Epithelial cell of esophagus (primary cell): ENCODE measurements at places on chromosomes 12 and 14.
A peak's percentile ranks its signal among the peaks of the same experiment; 100 is the strongest.

- DNase-seq: no peak
These were observed 330.8 kb downstream of the IPO8 start for GRCh38 chr12:30364822-30365221.

DNA sequence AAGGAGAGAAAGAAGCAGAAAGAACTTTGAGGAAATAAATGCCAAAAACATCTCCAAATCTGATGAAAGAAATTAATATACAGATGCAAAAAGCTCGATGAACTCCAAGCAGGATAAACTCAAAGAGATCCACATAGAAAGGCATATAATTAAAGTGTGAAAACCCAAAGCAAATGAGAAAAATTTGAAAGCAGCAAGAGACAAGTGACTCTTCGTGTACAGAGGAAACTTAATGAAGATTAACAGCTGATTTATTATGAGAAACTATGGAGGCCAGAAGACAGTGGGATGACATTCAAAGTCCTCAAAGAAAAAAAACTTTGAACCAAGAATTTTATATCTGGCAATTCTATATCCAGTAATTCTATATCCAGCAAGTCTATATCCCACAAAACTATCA, 163.0 kb upstream of the TMCC3 start:
- no peak for DNase-seq

DNA sequence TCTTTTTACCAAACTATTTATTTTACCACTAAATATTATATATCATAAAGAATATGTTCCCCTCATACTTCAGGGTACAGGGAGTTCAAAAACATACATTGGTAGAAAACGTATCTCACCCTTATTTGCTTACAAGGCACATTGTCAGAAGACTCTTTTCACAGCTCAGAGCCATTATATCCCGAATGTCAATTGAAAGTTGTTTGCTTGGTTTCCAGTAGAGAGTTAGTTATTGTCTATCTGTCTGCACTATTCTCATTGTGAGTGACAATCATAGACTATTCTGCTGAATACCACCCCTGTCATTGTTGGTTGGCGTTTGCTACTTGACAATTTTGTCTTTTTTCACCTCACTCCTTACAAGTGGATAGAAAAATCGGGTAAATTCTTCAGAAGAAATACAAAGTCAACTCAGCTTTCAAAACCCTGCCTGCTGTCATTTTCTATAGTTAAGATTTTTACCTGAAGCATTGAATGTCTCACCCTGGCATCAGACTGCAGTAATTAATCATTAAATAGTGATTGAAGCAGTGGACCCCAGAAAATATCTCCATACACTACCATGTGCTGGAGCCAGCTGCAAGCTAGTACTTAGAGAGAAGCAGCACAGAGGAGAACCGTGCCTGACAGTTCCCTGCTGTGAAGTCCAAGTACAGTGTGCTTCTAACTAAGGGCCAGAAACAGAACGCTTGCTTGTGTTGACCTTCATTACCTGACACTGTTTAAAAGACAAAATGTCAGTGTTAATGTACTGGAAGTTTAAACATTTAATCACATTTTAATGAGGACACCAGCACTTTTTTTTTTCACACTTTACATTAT, 510.6 kb downstream of the RERGL start:
- no peak for DNase-seq

DNA sequence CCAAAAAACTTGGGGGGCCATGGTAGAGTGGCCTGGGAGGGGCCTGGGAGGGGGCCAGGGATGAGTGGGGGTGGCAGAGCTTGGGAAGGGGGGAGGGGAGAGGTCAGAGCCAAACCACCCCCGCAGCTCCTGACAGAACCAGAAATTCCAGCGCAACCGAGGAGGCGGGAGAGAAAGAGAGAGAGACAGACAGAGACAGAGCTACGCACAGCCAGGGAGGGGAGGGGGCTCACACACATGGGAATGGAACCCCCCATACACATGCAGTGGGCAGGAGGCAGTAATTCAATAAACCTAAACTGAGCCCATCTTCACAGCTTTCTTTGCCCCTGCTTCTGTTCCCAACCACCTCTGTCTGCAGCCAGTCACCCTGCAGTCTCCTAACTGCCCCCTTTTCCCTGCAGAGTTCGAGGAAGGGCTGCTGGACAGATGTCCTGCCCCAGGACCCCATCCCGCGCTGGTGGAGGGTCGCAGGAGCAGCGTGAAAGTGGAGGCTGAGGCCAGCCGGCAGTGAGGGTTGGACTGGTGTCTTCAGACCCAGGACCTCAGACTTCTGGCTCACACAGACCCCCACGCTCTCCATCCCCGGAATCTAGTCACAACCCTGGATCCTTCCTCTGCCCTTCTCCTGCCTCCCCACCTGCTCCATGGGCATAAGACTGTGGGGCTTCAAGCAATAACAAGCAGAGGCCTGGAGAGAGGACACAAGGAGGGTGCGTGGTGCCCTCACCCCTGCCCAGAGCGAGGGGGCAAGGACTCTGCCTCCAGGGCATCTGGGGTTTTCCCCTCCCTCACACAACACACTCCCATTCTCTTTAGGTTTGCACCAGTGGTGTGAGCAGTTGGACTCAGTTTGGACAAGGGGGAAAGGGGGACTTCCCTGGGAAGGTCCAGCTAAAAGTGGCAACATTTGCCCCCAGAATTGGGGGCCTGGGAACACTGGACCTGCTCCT, 5.6 kb downstream of the NAB2 start:
- no peak for DNase-seq

DNA sequence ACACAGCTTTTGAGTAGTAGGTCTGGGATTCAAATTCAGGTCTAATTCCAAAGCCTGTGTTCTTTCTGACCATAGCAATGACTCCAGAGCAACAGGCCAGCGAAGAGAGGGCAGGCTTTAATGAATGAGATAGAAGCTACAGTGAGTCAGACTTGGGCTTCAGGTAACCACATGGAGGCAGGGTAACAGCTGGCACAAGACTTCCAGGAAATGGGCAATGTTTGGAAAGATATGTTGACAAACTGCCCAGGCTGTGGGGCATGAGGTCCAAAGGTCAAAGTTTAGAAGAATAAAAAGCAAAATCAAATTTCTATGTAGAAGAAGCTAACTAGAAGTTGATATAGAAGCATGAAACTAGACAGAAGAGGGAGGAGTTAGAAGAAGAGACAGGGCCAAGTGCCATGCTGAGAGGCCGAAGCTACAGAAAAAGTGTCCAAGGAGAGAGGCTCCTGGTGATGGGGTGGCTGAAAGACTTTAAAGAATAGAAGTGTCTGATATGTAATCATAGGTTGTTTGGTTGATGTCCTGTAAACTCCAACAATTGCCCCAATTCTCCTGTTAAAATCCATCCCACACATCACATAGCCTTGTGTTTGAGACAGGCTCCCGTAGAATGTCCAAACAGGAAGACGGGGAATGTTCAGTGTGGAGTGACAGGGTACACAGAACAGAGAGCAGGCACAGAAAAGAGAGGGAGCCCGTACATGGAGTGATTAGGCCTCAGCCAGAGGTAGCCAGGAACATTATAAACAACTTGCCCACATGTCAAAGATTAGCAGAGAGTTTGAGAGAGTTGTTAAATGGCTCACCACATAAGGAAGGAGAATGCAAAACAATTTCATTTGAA, 384.7 kb downstream of the CCDC91 start:
- peak; percentile 7 for DNase-seq

DNA sequence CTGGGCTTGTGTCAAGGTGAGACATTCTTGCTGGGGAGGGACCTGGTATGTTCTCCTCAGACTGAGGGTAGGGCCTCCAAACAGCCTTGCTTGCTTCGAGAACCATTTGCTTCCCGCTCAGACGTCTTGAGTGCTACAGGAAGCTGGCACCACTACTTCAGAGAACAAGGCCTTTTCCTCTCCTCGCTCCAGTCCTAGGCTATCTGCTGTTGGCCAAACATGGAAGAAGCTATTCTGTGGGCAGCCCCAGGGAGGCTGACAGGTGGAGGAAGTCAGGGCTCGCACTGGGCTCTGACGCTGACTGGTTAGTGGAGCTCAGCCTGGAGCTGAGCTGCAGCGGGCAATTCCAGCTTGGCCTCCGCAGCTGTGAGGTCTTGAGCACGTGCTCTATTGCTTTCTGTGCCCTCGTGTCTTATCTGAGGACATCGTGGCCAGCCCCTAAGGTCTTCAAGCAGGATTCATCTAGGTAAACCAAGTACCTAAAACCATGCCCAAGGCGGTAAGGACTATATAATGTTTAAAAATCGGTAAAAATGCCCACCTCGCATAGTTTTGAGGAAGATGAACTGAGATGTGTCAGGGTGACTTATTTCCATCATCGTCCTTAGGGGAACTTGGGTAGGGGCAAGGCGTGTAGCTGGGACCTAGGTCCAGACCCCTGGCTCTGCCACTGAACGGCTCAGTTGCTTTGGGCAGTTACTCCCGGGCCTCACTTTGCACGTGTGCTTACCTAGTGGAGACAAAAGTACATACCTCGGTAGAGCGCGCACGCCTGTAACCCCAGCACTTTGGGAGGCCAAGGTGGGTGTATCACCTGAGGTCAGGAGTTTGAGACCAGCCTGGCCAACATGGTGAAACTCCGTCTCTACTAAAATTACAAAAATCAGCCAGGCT, 4.3 kb downstream of the GAPDH start:
- peak; percentile 66 for DNase-seq

DNA sequence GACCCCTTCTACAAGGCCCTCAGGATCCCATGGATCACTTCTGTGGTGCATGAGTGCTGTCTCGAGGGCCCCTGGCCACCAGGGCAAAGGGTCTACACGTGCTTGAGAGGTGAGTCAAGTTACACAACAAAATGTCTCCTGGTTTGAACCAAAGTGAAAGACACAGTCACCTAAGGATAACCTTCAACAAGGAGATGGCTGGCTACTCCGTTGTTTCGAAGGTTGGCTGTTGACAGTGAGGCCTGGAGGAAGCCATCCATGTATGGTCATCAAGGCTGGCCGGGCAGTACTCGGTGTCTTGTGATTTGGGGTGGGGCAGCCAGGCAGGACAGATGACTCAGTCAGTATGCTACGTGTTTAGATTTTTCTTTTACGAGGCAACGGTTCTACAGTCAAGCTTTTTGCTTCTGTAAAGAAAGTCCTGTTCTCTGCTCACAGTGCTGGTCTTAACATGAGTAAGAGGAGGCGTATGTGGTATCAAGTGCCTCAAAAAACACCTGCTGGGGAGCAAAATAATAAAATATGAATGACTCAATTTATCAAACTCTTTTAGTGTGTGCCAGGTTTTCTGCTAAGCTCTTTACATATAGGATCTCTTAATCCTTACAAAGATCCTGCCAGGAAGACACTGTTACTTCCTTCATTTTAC, 18.0 kb upstream of the NT5DC3 start:
- DNase-seq: peak; percentile 97

GRCh38 chr14:36504771-36505175, 15.3 kb downstream of the NKX2-1 start:
- DNase-seq: no peak

- DNase-seq: no peak
These were observed 202.5 kb downstream of the CALM1 start for GRCh38 chr14:90599339-90599738.

GRCh38 chr12:42957136-42957535, 367.6 kb upstream of the PRICKLE1 start:
- no peak for DNase-seq

- DNase-seq: no peak
These were observed 125.8 kb downstream of the VRK1 start for GRCh38 chr14:96922986-96923385.

DNA sequence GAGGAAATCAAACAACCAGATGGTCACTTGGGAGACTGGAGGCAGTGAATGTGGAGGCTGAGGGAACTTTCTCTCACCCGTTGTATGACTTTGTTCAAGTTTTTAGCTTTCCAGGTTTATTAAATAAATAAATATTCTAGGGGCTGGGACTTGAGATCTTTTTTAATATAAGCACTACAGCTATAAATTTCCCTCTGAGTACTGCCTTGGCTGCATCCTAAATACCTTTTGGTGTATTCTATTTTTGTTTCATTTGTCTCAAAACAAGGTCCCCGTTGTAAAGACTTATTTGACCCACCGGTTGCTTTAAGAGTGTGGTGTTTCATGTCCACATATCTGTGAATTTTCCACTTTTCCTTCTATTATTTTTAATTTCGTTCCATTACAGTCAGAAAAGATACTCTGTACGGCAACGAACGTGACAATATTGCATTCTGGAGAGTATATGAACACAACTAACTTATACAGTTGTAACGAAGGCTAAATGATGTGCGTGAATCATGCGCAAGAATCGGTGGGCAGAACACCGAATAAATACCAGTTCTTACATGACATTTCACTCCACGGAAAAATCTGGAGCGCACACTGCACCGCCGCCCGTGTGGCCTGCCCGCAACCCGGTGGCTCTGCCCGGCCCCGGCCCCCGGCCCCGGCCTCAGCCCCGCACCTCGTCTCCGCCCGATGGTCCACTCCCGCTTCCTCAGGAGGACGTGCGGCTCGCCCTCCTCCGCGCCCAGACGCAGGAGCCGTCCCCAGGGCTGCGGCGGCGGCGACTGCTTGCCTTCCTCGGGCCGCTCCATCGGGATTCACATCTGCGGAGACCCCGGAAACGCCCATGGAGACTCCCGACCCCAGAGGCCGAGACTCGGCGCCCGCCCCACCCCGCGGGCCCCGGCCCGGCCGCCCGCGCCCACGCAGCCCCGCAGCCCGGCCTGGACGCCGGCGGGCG, 602 bp downstream of the CHFR start:
- DNase-seq: peak; percentile 9
